ENCODE measurements at places on chromosomes 6 and 20.

GRCh38 chr20:61331543-61331942 is 79.5 kb downstream of the CDH4 start:
- DNase-seq, result peak; percentile 7

DNA sequence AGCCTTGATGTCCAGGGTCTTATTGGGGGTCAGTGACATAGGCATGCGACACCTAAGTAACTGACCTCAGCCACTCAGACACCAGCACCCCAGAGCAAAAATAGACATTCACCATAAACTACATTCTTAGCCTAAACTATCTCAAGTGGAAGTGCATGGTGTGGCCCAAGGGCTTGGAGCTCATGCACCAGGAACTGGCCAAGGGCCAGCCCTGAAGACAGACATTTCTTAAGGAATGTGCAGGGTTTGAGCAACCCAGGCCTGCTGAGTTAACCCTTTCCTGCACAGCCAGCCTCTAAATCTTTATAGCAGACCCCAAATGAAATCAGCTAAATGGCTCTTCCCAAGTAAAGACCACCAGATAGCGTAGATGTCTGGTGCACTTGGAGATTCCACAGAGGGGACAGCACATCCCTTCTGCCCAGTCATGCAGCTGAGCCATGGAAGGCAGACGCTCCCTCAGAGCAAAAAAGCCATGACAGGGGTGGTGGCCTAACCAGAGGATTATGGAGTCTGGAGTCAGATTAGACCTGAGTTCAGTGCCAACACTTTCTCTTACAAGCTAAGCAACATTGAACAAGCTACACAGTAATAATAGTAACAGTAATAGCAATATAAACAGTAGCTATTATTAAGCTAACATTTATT is 222.6 kb downstream of the ZMYND8 start:
- no peak for DNase-seq

DNA sequence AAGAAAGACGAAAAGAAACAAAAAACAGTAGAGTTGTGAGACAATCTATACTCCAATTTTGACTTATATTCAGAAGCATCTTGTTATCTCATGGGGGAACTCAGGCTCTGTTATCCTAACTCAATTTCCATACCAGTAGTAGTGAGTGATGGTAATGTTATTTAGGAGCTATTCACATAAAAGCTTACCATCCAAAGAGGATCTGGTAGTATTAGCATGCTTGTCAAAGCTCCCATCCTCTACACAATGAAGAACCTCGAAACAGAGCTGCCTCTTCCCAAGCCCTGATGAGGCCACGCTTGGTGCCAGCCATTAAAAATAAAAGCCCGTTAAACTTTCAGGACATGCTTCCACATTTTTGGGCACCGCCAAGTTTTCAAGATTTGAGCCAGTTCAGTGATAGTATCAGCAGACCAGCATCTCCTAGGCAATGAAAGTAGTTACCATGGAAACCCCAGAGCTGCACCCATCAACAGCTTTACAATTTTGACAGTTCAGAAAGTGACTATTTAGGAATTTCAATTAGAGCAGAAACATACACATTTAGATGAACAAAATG is 173.3 kb downstream of the CD83 start:
- peak; percentile 24 for DNase-seq

GRCh38 chr20:7361321-7361720 is 578.9 kb downstream of the HAO1 start:
- DNase-seq, result no peak

- DNase-seq, result no peak
Observed at GRCh38 chr20:77231-77630, 10.2 kb upstream of the DEFB125 start.

GRCh38 chr6:160010067-160010466 is 41.2 kb downstream of the IGF2R start:
- DNase-seq, result no peak

DNA sequence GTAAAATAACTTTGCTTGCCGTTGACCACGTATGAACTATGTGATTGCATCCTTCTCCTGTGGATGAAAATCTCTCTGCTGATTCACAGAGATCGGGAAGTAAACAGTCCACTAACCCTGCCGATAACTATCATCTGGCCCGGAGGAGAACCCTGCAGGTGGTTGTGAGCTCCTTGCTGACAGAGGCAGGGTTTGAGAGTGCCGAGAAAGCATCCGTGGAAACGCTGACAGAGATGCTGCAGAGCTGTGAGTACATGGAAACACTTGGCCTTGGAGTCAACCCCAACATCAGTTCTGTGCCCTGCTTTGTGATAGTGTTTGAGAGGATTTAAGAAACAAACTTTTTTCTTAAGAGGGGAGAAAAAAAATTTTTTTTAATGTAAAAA is 937 bp downstream of the TAF8 start:
- peak; percentile 19 for DNase-seq

- no peak for DNase-seq
Observed at GRCh38 chr6:129634411-129635230, 75.4 kb downstream of the ARHGAP18 start.

GRCh38 chr6:6683969-6684833 is 95.7 kb downstream of the LY86 start:
- DNase-seq, result peak; percentile 72

GRCh38 chr6:162621246-162621645 is 106.3 kb downstream of the PRKN start:
- no peak for DNase-seq

- no peak for DNase-seq
Observed at GRCh38 chr6:142726616-142727015, 218.4 kb downstream of the HIVEP2 start.

DNA sequence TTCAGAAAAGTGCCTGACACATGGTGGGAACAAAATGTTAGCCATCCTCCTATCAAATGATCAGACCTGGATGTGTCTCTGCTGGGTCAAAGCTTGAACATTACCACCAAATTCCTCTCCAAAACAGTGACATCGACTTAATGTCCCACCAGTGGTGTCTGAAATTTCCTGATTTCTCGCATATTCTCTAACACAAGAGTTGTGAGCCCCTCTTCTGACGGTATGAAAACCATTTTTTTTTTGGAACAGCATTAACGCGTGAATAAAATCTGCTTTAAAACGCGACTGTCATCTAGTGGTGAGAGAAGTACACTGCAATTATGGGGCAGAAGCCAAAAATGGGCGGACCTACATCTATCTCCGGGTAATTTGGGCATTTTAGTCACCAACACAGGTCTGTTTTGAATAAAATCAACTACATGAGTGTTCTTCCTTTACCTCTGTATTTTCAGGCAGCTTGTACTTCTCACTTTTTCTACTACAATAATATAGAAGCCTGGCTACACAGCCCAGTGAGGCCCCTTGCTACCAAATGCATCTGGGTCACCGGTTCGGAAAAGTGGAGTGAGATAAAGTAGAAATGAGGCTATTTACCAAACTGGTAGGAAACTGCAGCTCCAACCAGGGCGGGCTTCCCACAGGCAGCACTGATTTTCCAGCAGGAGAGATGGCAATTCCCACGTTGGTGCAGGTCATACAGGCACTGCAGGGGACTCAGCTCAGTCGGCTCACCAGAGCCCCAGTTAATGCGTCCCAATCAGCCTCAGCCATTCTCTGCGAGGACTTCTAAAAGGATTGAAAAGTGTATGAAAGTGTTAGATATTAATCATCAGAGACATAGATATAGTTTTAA is 27.4 kb downstream of the MGME1 start:
- peak; percentile 73 for DNase-seq

- DNase-seq, result peak; percentile 34
Observed at GRCh38 chr6:29739136-29739881, 16.1 kb downstream of the HLA-F start.

- DNase-seq, result no peak
Observed at GRCh38 chr6:161316531-161316930, 42.7 kb upstream of the AGPAT4 start.

- DNase-seq, result no peak
Observed at GRCh38 chr6:118813775-118814174, 80.2 kb upstream of the ASF1A start.

DNA sequence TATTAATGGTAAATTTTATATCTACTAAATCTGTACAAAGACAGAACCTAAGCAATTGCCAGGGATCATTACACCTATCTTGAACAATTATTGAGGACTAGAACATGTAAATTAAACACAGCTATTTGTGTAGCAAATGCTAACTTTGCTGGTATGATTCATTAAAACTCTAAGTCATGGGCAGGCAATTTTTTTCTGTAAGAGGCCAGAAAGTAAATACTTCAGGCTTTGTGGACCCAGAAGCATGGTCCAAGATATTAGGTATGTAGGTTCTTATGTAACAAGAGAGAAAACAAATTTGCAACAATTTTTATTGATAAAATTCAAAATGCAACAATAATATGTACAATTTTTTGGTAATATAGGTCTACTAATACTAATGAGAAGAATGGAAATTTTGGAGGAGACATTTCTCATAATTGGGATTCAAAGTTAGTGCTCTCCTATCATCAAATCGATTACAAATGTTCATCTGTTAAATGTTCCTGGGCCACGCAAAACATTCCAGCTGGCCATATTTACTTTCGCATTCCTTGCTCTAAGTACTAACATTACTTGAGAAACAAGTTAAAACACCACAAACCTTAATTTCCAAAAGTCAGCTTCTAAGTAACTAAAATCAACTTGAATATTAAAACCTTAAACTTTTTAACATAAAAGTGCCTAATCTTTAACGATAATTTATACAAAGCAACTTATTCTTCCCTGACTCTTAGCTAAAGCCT is 4.3 kb downstream of the TMEM30A start:
- no peak for DNase-seq

GRCh38 chr6:6930223-6930880 is 177.4 kb upstream of the RREB1 start:
- DNase-seq, result no peak

DNA sequence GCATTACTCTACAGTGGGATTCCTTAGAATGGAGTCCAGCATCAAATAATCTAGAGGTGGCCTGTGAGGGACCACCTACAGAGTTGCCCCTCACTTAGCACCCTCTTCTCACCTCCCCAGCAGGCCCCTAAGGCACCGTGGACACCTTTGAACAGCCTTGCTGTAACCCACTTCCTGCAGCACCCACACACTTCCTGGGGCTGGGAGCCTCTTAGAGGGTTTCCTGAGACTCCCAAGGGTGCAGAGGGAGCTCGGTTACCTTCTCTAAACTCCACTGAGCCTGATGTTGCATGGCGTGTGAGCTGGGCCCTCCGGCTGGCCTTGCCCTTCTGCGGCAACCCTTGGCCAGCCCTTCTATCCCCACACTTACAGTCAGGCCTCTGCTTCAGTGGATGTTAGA is 7.3 kb upstream of the SIRPG start:
- no peak for DNase-seq

DNA sequence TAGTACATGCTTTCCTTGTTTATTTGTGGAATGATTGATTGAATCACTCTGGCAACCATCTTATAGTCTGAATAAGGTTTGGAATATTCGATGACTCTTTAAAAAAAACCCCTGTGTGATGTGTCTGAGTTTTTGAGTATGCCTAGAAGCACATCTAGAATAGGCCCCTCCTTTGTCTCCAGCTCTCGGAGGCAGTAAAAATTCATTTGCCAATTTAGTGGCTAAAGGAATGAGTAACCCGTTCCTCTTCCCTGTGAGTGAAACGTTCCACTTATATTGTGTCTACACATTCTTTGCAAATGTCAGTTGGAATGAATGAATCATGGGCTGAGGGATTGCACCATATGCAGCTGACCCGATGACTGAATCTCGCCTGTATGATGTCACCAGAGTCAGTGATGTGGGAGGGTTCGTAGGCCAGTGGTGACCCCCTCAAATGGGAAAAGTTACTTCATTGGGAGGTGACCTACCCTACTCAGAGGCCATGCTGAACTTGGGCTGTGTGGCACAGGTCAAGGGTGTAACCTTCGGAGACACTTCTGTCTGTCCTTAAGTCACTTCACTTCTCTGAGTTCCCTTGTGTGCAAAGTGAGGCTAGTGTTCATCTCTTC is 21.6 kb downstream of the MOCS3 start:
- DNase-seq, result peak; percentile 14

DNA sequence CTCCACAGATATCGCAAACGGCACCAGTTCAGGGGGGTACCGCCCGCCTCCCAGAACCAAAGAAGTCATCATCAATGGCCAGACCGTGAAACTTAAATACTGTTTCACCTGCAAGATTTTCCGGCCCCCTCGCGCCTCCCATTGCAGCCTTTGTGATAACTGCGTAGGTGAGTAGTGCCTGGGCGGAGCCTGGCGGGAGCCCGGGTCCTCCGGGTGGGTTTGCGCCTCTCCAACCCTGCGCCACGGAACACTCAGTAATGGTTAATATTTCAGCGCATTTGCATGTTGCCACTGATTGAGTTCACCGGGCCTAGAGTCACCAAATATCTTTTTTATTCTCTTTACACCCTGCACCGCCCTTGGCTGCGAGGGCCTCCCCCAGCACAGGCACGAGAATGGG is 212.0 kb downstream of the ZDHHC14 start:
- DNase-seq, result no peak

DNA sequence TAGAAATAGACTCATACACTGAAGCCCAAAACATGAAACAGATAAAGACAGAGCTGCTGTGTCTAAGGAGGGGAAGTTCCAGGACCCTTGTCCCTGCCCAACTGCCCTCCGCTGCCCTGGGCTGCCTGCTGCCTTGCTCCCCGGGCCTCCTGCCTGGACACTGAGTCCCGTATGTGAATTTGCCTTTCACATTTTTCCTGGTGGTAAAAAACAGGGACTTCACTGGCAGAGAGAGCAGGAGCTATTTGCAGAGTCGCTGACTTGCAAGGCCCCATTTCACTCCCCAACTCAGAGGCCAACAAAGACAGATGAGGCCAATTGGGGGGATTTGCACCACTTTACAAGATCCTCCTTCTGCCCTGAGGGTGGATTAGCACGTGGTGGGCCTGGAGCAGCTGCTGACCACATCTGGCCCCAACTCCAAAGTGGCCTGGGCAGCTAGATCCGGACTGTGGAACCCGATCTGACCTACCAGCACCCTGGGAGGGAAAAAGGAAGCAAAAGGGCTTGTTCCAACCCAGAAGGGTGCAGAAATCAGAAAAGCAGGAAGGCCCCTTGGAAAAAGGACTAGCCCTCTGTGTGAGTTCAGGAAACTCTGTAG is 61.4 kb downstream of the NOL4L start:
- no peak for DNase-seq

GRCh38 chr6:160112628-160113299 is 8.9 kb upstream of the SLC22A1 start:
- no peak for DNase-seq

DNA sequence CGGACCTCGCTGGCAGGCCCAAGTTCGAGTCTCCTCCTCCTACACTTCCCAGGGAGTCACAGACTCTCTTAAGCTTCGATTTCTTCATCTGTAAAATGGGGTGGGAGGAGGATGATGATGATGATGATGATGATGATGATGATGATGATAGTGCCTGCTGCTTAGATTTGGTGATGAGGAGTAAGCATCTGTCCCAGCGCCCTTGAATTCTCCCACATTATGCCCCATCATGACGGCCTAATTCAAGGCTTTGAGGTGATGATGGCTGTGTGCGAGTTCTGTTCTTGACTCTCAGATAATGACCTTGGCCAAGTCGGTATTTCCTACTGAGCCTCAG is 487 bp upstream of the KIAA1755 start:
- DNase-seq, result no peak

DNA sequence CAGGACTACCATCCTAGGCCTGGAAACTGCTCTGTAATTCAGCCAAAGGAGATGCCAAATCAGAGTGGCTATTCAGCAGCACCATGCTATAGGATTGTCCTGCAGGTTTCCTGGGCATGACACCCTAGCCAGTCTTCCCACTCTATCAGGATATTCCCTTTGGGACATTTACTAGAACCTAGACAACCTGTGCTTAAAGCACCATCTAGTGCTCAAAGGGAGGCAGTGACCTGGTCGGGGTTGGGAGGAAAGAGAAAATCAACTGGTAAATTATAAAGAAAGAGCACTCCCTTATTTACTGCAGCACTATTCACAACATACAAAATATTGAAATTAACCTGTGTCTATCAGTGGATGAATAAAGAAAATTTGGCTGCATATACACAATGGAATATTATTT is 67.2 kb upstream of the SMLR1 start:
- DNase-seq, result peak; percentile 66
